Stimulated activated CD8-positive, alpha-beta memory T cell treated with anti-CD3 and anti-CD28 coated beads, Interleukin-15, amount 100 ng/mL, for 4 hours (primary cell): ENCODE measurements at places on chromosomes 12 and 14.

DNA sequence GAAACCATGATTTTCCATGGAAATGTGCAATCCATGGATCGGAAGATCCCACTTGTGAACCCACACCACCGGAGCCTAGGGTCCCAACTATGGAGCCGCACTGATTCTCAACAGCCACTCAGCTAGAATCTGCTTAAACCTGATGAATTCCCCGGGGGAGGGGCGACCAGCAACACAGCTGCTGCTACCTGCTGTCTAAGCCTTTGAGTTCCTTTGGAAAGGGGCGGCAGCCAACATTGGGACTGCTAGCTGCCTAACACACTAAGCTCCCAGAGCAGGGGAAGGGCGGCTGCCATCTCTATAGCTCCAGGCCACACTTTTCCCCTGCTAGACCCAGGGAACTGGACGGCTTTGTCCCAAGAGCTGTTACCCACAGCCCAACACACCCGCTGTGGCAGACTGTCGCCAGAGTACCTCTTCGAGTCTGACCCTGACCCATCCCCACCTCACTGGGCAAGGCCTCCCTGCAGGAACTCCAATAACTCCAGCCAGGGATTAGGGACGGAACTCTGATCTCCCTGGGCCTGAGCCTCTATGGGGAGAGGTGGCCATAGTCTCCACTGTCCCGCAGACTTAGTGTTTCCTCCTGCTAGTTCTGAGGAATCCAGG lies 205.8 kb upstream of the SLC16A7 start:
- no peak for DNase-seq

- no peak for DNase-seq
These were observed 227.2 kb downstream of the DACT1 start for GRCh38 chr14:58864751-58865513.

DNA sequence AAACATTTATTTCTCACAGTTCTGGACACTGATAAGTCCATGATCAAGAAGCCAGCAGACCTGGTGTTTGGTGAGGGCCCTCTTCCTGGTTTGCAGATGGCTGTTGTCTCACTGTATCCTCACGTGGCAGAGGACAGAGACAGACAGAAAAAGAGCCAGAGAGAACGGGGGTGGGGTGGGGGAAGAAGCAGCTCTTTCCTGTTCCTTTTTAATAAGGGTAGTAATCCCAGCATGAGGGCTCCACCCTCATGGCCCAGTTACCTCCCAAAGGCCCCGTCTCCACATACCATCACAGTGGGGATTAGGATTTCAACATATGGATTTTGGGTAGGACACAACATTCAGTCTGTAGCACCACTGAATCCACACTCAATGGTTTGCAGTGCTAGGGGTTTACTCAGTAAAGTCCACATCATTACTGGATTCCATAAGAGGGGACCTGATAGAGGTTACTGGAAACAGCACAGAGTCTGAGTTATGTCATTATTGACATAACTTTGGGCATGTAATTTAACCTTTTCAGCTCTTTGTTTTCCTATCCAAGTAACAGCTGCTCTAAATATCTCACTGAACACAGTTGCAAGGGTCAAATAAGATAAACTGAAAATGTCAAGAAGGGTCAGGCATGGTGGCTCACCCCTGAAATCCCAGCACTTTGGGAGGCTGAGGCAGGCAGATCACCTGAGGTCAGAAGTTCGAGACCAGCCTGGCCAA lies 53.2 kb downstream of the RPAP3 start:
- DNase-seq, result no peak

- DNase-seq, result no peak
These were observed 110.9 kb upstream of the DNM1L start for GRCh38 chr12:32568228-32568627.

GRCh38 chr12:30753233-30753632 lies 1.5 kb downstream of the CAPRIN2 start:
- DNase-seq, result no peak
